ENCODE measurements at places on chromosomes 6 and 20.

GRCh38 chr20:25040438-25040831 is 17.5 kb downstream of the ACSS1 start:
- DNase-seq, result no peak

- DNase-seq, result no peak
These were observed 117.1 kb downstream of the GRM4 start for GRCh38 chr6:34028691-34029360.

DNA sequence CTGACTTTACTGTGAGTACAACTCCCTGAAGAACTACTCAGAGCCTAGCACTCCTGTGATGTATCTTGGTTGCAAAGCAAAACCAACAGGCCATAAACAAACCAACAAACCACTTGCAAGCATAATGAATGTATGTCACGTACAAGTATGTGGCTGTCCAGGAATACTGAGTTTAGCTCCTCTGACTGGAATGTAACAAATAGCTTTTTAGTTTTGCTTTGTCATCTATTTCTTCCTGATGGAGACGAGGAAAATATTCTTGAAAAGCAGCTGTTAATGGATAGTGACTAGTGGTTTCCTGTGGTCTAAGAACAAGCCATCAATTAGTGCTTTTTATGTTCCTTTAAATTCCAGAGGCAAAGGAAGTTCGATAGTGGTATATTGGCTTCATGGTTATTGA is 101.9 kb upstream of the LY86 start:
- no peak for DNase-seq

- no peak for DNase-seq
These were observed 109.2 kb downstream of the ARID1B start for GRCh38 chr6:156886409-156886808.

- DNase-seq, result no peak
These were observed 2.1 kb downstream of the C6orf141 start for GRCh38 chr6:49552596-49552995.

DNA sequence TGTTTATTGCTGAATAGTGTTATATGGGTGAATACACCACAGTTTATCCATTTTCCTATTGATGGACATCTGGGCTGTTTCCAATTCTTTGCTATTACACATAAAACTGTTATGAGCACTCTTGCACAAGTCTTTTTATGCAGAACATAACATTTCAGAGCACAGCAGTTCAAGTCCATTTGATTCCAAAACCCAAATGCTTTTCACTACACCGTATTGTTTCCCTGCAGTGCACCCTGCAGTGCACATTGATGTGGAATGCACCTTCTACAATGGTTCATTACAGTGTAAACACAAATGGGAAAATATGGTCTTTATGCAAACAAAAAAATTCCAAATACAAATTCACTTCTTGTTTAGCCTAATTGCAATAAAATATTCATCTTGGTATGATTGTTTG is 3.6 kb upstream of the SLC2A12 start:
- no peak for DNase-seq

DNA sequence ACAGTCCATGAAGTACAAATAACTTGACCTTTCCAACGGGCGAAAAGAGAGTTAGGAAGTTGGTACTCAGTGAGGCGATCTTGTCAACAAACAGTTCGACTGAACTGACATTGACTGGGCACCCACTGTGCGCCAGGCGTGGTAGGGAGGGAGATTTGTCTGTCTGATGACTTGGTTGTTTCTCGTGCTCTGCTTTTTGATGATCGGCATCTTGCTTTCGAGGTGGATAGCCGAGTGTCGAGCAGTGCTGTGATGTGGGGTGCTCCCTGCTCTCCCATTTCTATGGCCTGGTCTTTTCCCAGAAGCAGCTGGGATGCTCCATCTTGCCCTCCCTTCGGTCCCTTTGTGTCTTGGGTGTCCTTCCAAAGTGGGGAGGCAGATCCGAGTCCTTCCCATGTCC is 30.4 kb downstream of the RPP40 start:
- DNase-seq, result no peak

DNA sequence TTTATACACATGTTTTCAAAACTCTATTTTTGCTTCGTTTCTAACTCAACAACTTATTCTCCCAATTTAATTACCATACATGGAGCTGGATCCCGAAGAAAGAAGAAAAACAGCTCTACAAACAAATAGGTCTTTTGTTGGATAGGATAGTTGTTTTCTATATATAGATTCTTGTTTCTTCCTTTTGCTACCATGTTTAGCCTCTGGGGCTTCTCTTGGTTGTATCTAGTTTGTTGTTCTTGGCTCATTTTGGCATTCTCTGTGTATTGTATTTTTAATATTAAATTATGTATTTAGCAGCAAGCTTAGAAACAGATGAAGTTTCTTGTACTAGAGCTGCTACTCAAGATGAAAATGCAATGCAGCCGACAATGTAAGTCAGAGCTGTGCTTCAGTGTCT is 60.9 kb downstream of the PLCB4 start:
- no peak for DNase-seq

DNA sequence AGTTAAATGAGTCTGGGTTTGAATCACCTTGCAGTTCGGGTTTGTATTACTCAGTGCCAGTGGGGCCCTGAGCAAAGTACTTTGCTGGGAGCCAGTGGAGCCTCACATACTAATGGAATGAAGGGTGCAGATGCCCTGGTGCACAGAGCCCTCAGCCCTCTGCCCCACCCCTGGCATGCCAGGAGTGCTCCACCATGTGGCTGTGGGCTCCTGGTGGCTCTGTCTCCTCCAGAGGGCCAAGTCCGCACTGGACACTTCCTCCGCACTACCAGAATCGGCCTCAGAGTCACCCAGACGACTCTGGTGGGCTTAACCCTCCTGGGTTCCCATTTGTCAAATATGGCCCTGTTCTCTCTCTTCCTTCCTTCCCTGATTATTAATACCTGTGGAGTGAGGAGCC is 94.0 kb downstream of the STK35 start:
- no peak for DNase-seq

DNA sequence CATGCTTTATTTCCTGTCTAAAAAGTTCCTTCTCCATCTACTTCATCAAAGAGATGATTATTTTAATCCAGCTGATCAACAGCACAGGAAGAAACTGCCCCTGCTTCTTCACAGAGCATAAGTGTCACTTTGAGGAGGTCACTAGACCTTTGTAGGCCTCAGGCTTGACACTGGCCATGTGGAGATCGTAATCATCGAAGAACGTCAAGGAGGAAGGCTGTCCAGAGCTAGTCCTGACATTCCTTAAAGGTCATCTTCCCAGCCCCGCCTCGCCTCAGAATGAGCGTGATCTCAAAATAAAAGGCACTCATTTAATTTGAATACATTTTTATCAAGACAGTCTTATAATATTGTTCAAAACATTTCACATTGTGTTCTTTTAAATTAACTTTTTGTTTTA is 445.7 kb upstream of the CDH4 start:
- DNase-seq, result no peak

DNA sequence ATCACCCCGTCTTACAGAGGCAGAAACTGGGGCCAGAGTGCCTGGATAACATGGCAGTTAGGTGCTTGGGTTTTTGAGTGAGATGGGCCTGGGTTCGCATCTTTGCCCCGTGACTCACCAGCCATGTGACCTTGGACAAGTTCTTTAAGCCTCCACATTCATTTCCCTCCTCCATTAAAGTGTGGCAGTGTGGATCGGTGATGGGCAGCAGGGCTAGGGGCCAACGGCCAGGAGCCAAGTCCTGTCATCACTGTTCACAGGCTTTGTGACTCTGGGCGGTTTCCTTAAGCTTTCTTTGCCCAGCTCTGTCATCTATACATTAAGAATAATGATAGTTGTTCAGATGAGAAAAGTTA is 85.5 kb upstream of the PMEPA1 start:
- DNase-seq, result no peak

DNA sequence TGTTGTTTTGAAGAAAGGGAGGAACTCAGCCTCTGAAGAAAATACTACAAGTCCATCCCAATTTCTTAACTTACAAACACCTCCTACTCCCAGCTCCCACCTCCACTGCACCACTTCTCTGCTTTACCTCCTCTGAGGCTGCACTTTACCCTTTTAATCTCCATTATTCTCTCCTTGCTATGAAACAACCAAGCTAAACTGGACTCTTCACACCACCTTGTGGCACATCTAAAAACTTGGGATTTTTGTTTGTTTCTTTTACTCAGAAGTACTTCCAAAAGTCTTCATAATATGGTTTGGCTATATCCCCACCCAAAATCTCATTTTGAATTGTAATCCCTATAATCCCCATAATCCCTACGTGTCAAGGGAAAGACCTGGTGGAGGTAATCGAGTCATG is 142.2 kb downstream of the MOXD1 start:
- no peak for DNase-seq

GRCh38 chr6:106134087-106134770 is 48.1 kb downstream of the PRDM1 start:
- DNase-seq, result no peak

- DNase-seq, result no peak
These were observed 682.0 kb downstream of the GRIK2 start for GRCh38 chr6:102075539-102075938.

- DNase-seq, result no peak
These were observed 8.6 kb downstream of the IPCEF1 start for GRCh38 chr6:154347981-154348380.

GRCh38 chr6:166236596-166236995 is 68.9 kb upstream of the TBXT start:
- DNase-seq, result no peak

GRCh38 chr6:54327631-54328030 is 19.4 kb downstream of the TINAG start:
- DNase-seq, result no peak

- peak; percentile 13 for DNase-seq
These were observed 179.8 kb downstream of the TASP1 start for GRCh38 chr20:13458860-13459451.

- DNase-seq, result no peak
These were observed 150.7 kb upstream of the PRDM1 start for GRCh38 chr6:105935416-105935815.

GRCh38 chr6:152127432-152128165 is 320.1 kb downstream of the ESR1 start:
- DNase-seq, result no peak

- DNase-seq, result no peak
These were observed 228.4 kb downstream of the LRFN2 start for GRCh38 chr6:40358473-40359460.

DNA sequence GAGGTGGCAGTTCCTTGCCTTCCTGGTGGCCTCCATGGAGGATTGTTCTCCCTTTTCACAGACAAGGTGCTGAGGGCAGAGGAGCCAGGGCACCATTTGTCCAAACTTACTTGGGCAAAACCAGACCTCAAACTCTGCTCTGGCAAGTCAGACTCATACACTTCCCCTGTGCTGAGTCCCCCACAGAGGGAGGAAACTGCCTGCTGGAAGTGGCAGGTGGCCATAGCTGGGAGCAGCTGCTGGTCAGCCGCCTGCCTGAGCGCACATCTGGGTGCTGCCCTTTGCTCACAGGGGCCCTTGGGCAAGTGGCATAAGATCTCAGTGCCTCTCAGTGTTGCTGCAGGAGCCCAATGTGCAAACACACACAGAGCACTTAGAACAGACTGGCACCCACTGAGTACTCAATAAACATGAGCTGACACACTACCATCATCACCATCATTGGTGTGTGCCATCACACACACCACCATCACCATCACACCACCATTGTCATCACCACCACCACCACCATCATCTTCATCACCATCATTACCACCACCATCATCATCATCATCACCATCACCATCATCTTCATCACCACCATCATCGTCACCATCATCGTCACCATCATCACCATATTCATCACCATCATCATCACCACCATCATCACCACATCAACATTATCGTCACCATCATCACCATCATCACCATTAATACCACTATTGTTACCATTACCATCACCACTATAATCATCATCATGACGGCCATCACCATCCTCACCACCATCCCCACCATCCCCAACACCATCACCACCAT is 17.6 kb downstream of the NOL4L start:
- no peak for DNase-seq

DNA sequence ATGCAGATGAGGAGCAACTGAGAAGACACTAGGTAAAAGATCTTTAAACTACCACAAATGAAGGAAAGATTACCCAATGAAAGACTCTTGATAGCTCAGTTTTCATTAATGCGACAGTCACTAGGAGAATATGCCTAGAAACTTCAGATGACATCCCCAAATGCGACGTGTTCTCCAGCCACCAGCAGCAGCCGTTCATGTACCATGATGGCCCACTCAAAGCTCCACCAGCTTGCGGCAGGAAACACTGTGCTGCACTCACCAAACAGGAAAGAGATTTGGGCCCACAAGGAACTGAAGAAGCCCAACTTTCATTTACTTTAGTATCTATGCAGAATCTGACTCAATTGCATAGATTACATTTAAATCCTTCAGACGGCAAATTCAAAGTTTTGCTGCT is 7.5 kb downstream of the DIDO1 start:
- no peak for DNase-seq

DNA sequence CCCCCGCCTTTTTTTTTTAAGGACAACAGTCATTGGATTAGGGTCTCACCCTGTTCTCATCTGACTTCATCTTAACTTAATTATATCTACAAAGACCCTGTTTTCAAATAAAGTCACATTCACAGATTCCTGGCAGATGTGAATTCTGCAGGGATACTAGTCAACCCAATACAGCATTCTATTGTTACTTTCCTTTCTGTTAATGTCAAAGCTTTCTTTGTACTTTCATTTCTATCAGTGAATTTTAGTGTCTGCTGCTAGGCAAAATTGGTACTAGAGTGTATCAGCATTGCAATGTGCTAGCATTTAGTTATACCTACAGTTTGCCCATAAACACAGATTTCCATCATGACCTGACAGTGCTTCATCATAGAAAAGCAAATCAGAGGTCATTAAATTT is 281.9 kb downstream of the CDKAL1 start:
- no peak for DNase-seq

GRCh38 chr20:60064554-60065196 is 106.5 kb downstream of the CDH26 start:
- DNase-seq, result no peak

- DNase-seq, result no peak
These were observed 63.4 kb downstream of the ADNP start for GRCh38 chr20:50867805-50868204.

GRCh38 chr6:45554591-45554990 is 176.9 kb upstream of the SUPT3H start:
- DNase-seq, result no peak

- DNase-seq, result no peak
These were observed 712.4 kb downstream of the EPHA7 start for GRCh38 chr6:92706976-92707375.

DNA sequence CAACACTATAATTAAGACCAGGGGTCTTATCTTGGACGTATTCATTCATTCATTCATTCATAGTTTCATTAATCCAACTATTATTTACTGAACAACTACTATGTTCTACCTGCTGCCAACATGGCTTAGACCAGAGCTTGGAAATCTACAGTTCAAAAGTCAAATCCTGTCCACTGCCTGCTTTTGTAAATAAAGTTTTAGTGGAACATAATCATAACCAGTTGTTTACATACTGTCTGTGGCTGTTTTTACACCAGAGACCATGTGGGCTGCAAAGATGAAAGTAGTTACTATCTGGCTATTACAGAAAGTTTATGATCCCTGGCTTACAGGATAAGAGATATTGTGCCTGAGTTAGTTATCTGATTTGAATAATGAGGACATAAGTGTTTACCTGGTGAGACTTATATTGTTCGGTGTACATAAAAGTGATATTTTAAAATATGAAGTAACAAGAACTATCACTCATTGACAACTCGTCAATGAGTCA is 567.7 kb downstream of the TFAP2B start:
- DNase-seq, result no peak

GRCh38 chr20:51176876-51177275 is 154.0 kb upstream of the KCNG1 start:
- no peak for DNase-seq

Data from GM12892 (cell line).